Pons (tissue), 1 donor: ENCODE measurements at places on chromosomes 1 and 21.

DNA sequence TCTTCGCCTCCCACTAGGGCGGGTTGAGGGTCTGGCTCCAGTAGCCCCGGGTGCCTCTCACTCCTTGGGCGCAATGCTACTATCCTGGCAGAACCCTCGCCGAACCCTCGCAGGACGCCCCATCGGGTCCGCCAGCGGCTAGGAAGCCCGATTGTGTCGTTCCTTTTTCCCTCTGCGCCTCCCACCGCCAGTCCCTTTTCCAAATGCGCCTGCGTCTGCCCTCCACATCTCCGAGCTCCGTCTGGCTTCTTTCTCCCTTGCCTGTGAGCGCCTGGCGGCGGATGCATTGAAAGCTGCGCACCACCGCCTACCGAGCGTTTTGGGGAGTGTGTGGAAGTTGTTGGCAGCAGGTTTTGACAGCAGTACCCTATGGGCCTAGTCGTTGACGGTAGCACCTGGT is 1.0 kb upstream of the DIRAS3 start:
- DNase-seq = no peak

DNA sequence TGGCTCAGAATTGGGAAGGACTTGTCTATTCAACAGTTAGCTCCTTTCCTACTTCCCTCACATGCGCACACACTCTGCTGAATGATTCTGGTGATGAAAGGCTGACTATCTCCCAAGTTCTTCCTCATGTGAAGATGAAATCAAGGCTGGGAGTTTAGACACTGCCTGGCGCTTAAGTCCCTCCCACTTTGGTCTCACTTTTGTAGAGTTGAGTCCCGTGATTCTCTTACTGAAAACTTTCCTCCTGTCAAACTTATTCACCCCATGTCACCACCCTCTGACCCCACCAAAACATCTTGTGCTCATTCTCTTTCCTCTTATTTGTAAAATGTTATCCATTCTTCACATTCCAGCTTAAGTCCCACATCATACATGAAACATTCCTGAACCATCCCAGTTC is 8.4 kb upstream of the MRPS6 start:
- DNase-seq = no peak

DNA sequence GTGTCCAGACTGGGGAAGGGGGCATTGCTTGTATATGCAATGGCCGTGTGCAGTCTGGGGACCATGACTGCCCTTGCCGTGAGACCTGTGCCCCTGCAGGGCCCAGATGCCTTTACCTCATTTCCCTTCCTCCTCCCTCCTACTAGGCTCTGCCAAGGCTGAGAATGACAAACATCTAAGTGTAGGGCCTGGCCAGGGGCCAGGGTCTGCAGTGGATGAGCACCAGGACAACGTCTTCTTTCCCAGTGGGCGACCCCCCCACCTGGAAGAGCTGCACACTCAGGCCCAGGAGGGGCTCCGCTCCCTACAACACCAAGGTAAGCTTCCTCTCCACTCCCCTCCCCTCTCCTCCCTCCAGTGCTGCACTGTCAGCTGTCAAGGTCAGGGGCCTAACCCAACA is 49.5 kb downstream of the YARS1 start:
- no peak for DNase-seq

DNA sequence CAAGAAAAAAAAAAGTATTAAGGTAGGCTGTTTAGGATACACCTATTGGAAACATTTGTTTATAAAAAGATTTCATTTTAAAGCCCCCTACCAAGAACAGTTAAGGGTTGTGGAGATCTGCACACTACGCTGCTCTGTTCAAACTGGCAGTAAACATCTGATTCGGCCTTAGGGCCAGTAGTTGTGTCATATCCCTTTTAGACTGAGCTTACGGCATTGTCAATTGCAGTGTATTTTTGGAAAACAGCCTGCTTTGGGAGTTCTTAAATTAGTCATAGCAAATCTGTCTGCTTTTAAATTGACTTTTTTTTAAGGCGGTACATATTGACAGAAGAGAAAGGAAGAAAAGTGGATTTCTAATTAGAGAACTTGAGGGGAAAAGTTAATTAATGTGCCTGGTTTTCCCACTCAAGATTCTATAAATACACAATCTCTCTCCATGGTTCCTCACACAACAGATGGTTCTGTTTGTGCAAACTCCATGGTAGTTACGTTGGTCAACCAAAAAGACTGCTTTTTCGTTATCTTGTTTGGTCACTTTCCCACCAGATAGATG is 1.7 kb upstream of the ELK4 start:
- DNase-seq = no peak

GRCh38 chr1:168591066-168591465 is 14.7 kb downstream of the XCL1 start:
- DNase-seq = no peak

DNA sequence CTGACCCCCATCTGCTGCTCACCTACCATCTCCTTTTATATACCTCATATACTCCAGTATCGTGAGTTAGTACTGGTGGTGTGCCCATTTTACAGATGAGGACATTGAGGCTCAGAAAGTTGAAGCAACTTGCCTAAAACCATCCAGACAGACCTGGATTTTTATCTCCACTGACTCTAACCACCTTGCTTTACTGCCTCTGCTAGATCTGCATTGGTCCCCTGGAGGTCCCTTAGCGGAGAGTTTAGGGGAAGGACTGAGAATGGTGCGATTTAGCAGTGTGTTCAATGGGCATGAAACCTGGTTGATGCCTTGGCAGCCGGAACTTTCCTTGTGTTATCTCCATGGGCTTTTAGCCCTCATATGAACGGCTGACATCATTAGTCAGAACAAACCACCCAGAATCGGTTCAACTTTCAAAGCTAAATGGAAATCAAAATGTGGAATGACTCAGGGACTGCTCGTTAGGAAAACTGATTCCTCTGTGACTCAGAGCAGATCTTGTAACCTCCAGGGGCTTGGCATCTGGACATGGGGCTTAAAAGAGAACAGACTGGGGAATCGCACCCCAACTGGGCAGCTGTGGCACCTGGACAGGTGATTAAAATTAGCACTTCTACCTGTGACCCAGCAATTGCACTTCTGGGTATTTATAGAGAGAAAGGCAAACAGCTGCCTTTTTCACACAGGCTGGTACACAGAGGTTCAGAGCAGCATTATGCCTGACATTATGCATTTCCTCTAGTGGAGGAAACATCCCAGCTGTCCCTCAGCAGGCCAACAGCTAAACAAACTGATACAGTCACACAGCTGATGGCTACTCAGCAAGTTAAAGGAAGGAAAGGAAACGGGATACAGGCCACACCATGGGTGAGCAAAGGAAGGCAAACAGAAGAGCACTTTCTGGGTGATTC is 25.3 kb downstream of the TMEM51 start:
- peak; percentile 43 for DNase-seq

GRCh38 chr1:109046671-109047070 is 4.8 kb upstream of the WDR47 start:
- DNase-seq = no peak

GRCh38 chr21:45391743-45392572 is 13.0 kb upstream of the COL18A1 start:
- DNase-seq = no peak

GRCh38 chr21:37006486-37007291 is at the start of gene RIPPLY3:
RIPPLY3 (plus strand) TSS chr21:37006702; CDS start chr21:37006773, 71 bp downstream.
- DNase-seq = no peak

DNA sequence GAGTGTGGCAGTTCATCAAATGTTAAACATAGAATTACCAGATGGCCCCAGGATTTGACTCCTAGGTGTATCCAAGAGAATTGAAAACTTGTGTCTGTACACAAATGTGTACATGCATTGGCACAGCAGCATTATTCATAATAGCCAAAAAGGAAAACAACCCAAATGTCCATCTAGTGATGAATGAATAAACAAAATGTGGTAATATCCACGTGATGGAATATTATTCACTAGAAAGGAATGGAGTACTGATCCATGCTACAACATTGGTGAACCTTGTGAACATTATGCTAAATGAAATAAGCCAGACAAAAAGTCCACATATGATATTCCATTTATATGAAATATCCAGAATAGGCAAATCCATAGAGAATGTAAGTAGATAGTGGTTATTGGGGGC is 77.7 kb downstream of the RAVER2 start:
- DNase-seq = no peak

DNA sequence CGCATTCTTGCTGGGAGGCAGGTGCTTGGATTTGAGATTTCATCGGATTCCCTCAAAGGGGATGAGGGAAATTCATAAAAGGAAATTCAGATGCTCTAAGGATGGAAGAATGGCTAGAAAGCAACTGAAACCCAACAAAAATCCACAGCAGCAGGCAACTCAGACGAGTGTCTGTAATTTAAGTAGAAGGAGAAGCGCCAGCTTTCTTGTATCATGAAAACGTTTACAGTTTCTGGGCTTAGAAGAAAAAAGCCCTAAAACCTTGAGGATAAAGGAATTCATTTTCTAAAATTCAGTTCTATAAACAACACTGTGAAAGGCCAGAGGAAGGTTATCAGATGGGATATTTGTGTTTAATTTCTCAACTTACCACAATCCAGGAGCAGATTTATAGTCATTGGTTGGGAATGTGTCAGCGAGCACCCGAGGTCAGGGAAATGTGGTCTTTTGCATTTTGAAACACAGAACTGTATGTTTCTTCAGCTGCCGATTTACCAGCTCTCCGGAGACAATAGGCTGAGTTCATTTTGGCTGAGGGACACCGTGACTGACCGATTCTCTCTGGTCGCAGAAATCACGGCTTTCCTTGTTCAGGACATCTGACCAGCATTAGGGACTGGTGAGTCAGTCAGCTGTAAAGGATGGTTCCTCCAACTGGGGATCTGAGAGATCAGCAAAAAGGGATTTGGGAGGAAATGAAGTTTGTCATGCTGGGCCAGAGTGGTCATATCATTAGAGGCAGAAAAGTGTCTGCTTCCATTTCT is 111.6 kb upstream of the ERRFI1 start:
- no peak for DNase-seq

DNA sequence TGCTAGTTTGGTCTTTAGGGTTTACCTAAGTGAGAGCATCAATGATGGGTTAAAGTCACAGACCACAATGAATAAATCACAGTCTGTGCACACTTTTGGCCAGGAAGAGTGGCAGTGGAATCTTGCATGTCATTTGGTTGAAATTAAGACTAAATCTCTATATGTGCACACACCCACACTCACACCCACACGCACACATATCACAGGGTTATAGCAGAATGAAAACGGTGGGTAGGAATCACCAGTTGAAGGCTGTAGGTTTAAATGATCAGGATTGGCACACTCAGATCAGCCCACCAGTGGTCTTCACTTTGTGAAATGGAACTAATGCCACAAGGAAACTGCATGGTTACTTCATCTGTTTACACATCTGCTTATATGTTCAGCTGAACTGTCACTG is 97.6 kb upstream of the ADAR start:
- no peak for DNase-seq

DNA sequence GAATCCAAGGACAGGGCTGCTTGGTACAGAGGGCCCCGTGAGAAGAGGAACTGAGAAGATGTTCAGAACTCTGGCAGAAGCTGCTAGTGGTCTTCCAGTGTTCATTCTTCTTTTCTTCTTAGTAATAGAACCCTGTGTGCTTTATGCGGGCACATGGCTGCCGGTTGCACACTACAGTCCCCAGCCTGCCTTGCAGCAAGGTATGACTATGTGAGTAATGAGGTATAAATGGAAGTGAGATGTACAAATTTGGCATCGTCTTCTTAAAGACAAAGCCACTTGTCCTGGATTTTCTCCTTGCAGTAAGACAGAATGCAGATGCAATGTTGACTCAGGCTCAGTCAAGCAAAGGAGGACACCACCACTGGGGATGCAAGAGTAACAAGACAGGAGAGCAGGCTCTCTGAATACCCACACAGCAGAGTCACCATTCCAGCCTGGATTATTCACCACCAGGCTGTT is 15.0 kb upstream of the ATP1B1 start:
- DNase-seq = peak; percentile 60
